ENCODE measurements at places on chromosomes 2 and 18. TPM values are rescaled to one million over a fixed set of nuclear protein-coding genes. Genes with fewer than 3 reads are reported as not detected.

Gene FAM110C
- total RNA-seq, result not detected

Gene POTEC
- total RNA-seq, result not detected

Gene NTSR2
- total RNA-seq, result not detected

Gene ZNF513
- total RNA-seq, result 13.8 TPM

Gene CMPK2
- not detected for total RNA-seq

Gene DSEL
- total RNA-seq, result 24.6 TPM

Gene OSBPL6
- total RNA-seq, result 13.6 TPM

Gene RAPGEF4
- total RNA-seq, result 5.1 TPM

Gene MEIS1
- total RNA-seq, result 14.7 TPM

Gene SP5
- total RNA-seq, result 0.10 TPM

Gene DNPEP
- total RNA-seq, result 33.1 TPM
